Stimulated activated CD4-positive, alpha-beta T cell treated with anti-CD3 and anti-CD28 coated beads, TNF-alpha, amount 100 ng/mL, for 48 hours (primary cell): ENCODE measurements at places on chromosomes 2 and 18.

DNA sequence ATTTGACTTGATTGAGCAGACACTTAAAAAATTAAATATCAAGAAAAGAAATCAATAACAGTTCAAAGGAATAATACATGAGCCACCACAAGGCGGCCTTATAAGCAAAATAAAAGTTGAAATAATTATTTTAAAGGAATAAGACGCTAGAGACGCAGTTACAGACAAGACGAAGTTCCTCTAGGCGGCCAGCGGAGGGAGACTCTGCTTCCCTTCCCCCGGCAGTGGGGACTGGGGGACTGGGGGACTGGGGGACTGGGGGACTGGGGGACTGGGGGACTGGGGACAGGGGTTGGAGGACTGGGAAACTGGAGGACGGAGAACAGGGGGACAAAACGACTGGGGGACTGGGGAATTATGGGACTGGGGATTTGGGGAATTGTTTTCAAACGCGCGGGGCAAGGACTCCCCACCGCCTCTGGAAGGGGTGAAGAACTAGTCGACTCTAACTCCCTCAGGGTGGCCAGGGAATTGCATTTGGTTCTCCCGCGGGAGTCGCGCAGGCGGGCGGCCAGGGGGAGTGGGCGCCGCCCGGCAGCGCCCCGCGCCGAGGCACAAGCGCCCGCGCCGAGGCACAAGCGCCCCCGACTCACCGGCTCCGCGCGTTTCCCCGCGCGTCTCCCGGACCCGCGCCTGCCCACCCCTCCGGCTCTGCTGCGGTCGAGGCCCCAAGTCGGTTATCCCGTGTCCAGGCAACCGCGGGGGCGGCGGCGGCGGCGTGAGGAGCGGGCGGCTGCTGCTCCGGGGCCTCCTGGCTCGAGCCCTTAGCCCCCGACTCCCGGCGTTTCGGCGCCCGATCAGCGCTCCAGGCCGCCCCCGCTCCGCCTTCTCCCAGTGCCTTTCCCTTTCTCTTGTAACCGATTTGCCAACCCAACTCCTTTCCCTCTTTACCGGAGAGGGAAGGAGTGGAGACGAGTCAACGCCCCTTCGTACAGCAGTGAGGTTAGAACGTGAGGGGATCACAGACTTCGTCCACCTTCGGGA, at the start of gene CCDC178:
CCDC178 (minus strand) TSS at position 662 of the 984 bp plus-strand sequence. CDS start 28,633 bp downstream, outside the sequence.
- no peak for DNase-seq

DNA sequence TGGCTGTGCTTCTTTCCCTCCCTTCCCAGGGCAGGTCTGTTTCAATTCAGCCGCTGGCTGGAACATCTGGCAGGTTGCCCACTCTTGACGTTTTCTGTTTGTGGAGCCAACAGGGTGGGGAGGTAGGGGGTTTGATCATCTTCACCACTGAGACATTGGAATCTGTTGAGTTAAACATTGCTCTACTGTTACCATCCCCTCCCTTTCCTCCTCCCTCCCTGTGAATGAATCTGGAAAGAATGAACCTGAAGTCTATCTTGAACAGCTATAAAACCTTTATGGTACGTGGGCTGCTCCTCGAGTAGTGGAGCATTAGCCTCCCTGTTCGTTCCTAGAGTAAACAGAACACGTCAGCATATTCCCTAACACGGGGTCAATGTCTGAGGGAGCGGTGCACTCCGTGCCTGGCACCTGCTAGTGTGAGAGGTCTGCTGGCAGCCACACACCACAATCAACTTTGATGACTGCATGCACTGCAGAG, 249.9 kb upstream of the RBBP8 start:
- DNase-seq, result no peak

DNA sequence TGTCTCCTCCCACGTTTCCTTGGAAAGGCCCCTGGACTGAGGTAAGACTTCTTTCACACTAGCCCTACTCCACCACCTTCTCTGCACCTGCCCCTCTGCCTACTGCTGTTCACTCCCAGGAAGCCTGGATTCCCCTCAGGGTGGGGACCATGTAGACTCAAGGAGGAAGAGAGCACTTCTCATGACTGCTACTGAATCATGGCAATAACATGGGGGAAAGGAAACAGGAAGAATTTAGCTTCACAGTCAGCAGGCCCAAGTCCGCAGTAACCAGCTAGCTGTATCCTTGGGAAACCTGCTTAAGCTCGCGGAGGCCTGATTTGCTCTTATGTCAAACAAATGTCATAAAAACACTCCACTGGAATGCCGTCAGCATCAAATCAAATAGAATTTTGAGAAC, 126.2 kb upstream of the CAPN13 start:
- DNase-seq, result no peak

DNA sequence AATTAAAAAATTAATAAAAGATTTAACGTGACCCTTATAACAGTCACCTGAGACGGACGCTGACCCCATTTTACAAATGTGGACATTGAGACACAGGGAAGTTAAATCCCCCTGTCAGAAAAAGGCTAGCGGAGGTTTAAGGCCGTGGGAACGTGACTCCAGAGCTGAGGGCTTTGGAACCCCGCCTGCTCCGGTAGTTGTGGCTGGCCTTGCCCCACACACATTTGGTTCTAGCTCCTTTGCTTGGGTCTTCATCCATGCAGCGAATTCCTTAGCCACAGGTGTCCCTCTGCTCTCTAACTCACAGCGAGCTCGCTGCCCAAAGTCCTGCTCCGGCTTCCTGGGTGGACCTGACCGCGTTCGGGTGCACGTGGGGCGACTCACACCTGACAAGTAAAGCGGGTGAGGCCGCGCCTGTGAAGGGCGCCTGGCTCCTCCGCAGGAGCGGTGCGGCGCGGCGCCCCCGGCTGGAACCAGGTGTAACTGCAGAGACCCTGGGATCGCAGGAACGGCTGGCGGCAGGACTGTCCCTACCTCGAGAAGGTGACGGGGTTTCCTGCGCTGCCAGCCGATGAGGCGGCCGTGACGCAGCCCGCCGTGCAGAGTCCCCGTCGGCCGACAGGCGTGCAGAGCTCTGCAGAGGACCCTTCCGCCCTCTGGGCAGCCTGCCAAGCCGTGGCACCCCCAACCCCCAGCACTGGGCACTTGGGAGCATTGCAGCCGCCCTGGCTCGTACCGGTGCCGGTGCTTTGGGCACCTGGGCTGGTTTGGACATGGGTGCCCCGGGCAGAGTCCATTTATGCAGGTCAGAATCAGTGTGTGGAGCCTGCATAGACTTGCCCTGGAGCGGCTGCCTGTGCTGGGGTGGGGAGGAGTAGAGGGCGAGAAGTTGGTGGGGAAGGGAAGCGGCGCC, 2.4 kb upstream of the PROC start:
- DNase-seq, result peak; percentile 77

DNA sequence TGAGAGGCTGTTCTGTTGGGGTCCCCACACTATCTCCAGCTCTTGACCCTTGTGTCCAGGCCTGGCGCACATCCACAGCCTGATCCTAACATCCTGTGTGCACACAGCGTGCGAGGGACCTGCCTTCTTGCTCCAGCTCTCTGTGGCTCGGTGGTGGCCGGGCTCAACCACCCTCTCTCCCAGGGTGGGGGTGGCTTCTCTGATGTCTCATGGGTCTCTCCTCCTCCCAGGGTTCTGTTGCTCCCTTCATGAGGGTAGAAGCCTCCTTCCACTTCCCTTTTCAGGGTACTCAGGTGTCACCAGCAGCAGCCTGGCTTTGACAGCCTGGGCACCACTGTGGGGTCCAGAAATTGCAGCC, 196.9 kb upstream of the RAB6C start:
- no peak for DNase-seq

GRCh38 chr2:169649278-169649677, 44.9 kb downstream of the CFAP210 start:
- no peak for DNase-seq

- no peak for DNase-seq
These were observed 175.2 kb downstream of the TMEM200C start for GRCh38 chr18:5720132-5720531.

GRCh38 chr18:13435586-13436333, 217.2 kb downstream of the LDLRAD4 start:
- DNase-seq, result no peak

GRCh38 chr2:133054297-133054696, 384.3 kb upstream of the LYPD1 start:
- no peak for DNase-seq

DNA sequence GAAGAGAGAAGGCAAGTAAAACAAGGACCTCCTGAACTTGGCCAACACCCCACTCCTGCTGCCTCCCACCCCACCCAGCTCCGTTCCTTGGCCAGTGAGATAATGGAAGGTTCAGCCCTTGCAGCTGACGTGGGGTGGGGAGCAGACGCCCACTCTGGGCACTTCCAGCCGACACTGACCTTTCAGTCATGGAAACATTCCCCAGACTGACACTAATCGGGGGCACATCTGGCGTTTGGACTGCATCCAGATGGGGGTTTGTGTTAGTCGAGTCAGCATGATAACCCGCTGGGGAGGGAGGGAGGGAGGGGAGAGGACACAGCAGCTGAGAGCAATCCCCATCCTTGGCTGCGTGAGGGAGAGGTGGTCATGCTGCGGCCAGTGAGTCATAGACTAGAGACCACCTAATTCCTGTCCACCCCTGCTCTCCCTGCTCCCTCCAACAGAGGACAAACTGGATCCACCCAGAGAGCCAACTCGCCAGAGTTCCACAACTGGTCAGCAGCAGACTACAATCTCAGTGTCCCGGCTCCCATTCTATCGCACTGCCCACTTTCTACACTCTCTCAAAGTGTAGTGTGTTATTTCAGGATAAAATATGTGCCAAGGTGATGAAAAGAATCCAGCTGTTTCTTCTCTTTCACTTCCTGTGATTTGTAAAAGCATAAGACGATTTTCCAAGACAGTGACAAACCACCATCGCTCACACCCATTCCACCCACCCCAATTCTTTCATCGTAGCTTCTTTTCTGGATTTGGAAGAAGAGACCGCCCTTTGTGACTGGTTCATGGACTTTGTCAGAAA, 115.4 kb upstream of the PKDCC start:
- no peak for DNase-seq

- no peak for DNase-seq
These were observed 140.5 kb downstream of the LRP2 start for GRCh38 chr2:169221745-169222369.

DNA sequence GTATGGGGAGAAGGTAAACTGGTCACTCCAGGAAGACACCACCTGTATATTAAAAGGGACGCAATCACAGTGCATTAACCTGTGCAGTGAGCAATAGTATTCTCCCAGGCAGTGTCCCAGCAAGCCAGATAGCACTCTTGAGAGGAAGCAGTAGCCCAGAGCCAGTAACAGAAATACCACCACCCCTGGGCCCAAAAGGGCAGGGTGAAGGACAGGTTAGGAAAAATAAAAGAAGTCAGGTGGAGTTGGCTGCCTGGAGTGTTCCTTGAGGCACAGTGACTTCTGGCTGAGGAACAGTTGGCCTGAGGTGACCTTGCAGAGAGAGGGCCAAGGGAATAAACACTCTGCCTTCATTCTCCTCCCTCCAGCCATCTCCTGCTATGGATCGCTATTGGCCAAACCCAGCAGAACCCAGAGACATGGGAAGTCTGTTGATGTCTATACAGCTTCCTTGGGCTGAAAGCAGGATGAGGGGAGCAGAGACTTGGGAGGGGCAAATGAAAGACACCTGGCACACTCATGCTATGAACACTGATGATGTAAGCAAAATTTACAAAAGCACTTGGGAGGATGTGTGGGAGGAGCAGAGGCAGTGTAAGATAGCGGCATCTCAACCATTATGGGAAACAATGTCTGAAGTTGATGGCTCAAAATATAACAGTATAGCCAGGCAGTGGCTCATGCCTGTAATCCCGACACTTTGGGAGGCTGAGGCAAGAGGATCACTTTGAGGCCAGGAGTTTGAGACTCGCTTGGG, 7.5 kb downstream of the C18orf32 start:
- no peak for DNase-seq

GRCh38 chr2:135664623-135665068, 77.0 kb upstream of the UBXN4 start:
- no peak for DNase-seq

DNA sequence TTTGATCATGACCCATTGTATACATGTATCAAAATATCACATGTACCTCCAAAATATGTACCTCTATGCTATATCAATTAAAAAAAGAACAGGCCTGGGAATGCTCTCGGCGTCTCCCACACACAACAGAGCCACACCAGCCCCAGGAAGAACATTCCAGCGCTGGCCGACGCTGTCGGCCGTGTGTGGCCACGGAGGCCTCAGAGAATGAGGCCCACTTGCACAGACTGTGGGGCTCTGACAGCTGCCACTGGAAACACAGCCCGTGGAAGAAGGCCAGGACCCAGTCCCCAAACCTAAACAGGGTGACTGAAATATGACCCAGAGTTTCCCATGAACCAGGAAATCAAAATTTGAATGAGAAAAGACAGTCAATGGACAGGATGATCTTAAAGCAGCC, 69.7 kb downstream of the EIPR1 start:
- DNase-seq, result no peak

DNA sequence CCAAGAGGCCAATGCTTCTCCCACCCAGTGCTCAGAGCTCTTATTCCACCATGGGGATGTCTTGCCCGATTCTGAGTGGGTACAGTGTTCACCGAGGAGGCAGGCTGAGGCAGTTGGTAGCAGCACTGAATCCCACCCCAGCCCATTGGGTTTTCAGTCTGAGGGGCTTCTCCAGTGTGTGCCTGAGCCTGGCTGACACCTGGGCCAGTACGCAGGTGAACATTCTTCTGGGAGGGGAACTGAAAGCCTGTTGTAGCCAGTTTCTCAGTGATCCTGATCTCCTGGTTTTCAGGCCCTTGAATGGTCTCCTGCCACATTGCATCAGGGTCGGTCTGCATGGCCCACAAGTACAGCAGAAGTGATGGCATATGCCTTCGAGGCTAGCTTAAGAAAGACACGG, 98.2 kb downstream of the TMEM17 start:
- no peak for DNase-seq

- DNase-seq, result no peak
These were observed 8.9 kb upstream of the LTBP1 start for GRCh38 chr2:32937602-32938448.

DNA sequence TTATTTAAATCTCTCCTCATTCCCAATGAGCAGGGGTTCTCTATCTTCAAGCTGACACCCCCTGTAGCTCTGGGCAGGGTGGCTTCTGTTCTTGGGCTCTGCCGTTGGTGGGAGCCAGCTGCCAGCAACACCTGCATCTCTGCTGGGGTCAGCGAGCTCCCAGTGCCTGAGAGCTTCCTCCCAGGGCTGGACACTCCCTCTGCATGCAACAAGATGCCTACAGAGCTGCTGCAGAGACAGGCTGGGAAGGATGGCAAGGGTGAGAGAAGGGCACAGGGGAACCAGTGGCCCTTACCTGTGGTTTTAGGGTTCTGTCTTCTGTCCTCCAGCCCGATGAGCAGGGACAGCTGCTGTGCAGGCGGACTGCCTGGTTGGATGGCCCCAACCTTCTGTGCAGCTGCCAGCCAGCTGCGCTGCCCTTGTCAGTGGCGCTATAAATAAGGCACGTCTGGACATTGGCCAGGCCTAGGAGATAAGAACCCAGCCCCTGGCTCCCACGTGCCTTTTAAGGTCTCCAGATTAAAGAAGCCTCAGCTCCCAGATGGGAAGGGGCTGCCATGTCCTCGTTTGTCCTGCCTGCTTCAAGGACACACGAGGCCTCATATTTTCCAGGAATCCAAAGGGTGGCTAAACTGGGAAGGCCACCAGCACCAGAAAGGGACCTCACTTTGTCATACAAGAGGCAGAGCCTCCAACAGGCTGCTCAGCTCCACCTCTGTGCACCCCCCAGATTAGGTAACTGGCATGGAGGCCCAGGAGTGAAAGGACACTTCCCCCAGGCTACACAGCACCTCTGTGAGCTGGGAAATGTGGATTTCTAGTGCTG, 39.5 kb upstream of the FHL2 start:
- no peak for DNase-seq
